ENCODE measurements at places on chromosomes 11 and 22.

- peak; percentile 73 for DNase-seq
Observed at GRCh38 chr11:69918938-69919650, 99.9 kb upstream of the FGF3 start.

- DNase-seq, result no peak
Observed at GRCh38 chr11:68036717-68037239, 2.0 kb upstream of the TCIRG1 start.

GRCh38 chr11:23359297-23359696, 499.0 kb upstream of the CCDC179 start:
- no peak for DNase-seq

DNA sequence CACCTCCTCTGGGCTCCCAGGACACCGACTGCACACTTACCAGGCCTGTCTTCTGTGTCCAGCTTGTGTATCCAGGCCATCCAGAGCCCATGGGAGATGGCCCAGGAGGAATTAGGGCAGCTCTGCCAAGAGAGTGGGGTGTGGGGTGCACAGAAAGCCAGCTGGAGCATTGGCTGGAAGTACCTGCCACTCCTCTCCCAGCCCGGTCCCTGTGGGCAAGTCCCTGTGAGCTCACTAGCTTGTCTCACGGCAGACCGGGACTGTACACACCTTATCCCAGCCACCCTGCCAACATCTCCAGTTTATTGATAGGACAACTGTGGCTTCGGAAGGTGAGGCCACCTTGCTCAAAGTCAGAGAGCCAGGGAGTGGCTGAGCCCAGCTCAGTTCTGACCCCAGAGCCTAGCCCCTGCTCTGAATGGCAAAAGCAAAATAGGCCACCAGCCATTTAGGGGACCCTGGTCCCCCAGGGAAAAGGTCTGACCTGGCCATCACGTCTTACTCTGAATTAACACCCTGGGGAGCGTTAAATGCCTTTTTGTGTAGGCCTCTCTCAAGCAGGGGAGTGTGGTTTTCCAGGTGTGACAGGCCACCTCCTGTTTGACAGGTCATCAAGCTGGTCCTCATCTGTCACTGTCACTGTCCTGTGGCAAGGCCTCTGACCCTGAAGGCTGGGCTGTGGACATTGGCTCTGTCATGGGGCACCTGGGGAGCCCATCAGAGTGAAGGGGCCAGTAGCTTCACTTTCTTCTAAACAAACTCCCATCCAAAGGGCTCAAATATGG, 15.1 kb downstream of the UQCR10 start:
- no peak for DNase-seq

DNA sequence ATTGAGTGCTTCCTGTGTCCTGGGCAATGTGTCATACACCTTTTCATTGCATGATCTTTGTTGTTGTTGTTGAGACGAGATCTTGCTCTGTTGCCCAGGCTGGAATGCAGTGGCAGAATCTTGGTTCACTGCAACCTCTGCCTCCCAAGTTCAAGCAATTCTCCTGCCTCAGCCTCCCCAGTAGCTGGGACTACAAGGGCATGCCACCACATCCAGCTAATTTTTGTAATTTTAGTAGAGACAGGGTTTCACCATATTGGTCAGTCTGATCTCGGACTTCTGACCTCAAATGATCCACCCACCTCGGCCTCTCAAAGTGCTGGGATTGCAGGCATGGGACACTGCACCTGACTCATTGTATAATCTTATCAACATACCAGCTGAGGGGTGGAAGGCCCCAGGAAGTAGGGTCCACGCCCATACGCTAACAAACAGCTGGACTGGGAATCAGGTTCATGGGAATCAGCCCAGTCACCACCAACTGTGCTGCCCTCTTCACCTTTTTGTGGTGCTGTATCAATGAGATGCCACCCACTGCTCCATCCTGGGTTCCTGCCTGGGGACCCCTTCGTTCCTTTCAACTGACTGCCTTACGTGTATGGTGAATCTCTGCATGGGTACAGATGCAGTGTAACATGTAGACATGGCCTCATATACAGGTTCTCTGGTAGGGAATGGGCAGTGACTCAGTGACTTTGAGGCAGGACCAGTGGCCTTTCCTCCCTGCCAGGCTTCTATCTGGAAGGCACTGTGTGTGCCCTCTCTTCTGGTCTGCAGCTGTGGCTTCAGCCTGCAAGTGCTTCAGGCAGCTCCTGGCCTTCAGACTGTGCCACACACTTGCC, 32.5 kb upstream of the YWHAH start:
- no peak for DNase-seq

DNA sequence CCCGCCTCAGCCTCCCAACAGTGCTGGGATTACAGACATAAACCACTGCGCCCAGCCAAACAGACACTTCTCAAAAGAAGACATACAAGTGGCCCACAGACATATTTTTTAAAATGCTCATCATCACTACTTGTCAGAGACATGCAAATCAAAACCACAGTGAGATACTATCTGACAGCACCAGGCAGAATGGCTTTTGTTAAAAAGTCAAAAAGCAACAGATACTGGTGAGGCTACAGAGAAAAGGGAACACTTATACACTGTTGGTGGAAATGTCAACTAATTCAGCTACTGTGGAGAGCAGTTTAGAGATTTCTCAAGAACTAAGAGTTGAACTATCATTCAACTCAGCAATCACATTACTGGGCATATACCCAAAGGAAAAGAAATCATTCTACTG, 67.0 kb downstream of the ARHGAP20 start:
- no peak for DNase-seq

DNA sequence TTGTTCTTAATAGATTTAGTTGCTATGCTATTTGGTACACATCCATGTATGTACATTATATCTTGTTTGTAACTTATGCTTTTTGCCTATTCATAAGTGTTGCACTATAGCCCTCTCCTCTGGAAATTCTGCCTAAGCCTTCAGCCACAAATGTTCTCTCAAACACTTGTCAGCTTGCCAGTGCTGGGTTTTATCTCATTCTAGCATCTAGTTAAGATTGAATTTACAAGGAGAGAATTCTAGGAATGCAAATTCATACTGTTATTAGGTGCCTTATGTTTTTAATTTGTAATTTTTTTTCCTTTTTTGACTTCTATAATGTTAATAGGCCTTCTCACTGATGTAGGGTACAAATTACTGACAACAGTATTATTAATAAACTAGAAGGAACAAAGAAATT, 14.6 kb upstream of the CTSC start:
- no peak for DNase-seq

DNA sequence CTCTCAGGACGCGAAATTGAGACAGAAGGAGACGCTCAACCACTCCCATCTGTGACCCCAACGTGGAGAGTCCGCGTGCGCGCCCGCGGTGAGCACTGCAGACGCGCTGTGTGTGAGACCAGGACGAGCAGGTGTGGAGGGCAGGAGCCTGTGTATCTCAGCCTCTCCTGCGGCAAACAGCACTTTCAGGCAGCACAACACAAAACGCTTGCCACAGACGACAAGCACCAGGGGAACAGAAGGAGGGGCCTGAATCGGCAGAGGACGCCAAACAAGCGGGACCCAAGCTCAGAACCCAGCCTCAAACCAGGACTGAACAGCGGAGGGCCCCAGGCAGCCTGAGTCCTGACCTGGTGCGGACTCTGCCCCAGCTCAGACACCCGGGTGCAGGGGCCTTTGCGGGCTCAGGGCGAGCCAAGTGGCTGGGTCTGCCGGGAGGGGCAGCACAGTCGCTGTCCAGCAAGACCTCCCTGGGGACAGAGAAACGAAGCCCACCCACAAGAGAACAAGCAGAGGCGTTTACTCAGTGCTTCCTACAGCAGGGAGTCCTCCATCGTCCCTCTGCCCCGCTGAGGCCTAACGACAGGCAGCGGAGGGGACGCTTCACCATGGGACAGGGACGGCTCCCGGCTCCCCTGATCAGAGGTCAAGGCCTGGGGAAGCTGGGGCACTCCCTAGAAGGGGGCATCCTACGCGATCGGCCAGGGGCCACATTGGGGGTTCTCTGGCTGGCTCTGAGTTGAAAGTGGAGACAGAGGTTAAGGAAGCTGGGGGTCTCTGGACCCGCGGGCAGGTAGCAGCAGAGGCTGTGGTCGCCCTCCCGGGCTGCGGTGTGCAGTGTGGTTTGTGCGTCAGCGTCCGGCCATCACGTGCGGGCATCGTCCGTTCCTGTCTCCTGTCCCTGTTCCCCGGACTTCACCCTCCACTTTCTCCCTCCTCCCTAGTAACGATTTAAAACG, 560.8 kb downstream of the BRD1 start:
- DNase-seq, result no peak

DNA sequence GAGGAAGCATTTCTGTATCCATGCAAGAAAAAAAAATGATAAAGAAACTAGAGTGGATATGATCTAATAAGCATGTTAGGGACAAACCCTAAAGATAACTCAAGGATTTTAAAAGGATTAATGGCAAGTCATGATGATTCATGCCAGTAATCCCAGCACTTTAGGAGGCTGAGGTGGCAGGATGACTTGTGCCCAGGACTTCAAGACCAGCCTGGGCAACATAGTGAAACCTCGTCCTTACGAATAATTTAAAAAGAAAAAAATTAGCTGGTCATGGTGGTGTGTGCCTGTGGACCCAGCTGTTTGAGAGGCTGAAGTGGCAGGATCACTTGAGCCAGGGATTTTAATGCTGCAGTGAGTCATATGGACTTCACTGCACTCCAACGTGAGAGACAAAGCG, 145.5 kb upstream of the BLID start:
- DNase-seq, result no peak

GRCh38 chr11:130218501-130219070, 59.0 kb downstream of the ST14 start:
- no peak for DNase-seq

DNA sequence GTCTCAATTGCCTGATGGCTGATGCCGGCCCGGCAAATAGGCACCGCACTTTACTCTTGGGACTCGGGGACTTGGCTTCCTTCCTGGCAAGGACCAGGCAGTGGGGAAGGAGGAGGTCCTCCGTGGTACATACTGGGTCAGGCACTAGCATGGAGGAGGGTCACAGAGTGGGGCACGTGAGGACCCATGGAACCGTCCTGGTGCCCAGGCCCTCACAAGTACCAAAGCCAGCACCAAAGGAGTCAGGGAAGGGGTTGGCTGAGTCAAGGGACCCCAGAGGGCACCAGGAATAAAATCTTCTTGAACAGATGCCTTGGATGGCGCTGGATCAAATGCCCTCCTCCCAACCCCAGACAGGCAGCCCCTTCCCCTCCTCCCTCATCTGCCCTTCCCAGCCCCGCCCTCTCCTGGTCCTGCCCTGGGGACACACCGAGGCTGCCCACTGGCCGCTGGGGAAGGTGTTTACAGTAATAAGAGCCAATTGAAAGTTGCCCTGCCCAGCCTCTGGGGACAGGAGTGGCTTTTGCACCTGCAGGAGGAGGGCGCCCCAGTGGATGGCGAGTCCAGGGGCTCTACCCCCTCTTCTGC, 5.6 kb upstream of the CARNS1 start:
- DNase-seq, result no peak

- no peak for DNase-seq
Observed at GRCh38 chr11:7057641-7058040, 31.2 kb upstream of the RBMXL2 start.

GRCh38 chr11:112958670-112959069, 2.5 kb upstream of the NCAM1 start:
- DNase-seq, result no peak
